ENCODE measurements at places on chromosomes 7 and 10. TPM values are rescaled to one million over a fixed set of nuclear protein-coding genes. Genes with fewer than 3 reads are reported as not detected.

GRCh38 chr7:155234158-155234492 lies 63.6 kb upstream of the INSIG1 start:
- no peaks in the 10 kb centered on the region for H3K4me1 ChIP-seq
- H3K36me3 ChIP-seq, result no peaks in the 10 kb centered on the region
- H3K27me3 ChIP-seq, result no peaks in the 10 kb centered on the region
- H3K4me3 ChIP-seq, result no peak overlapping the region
- H3K27ac ChIP-seq, result peak overlapping the region; percentile 64

- no peak for DNase-seq
- H3K27ac ChIP-seq, result no peak overlapping the region
- no peaks in the 10 kb centered on the region for H3K4me1 ChIP-seq
- peaks cover 10% of the 10 kb centered on the region for H3K36me3 ChIP-seq
- no peak overlapping the region for H3K4me3 ChIP-seq
These were observed 25.2 kb downstream of the FGFR2 start for GRCh38 chr10:121572859-121573537.

DNA sequence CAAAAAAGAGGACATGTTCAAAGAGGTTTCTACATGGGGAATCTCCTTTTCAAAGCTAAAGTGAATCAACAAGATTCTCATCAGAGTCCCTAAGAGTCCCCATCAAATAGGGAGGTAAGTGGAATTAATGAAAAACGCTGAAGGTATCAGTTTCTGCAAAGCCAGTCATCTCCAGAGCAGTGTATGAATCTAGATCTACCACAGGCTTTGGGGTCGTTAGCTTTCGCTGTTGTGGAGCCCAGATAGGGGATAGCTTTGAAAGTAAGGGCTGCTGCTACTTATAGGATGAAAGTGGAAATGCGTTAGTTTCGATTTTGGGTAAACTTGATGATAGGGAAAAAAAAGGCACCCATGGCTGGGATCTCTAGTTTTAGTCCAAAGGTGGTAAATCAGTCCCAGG lies 748.4 kb downstream of the LRMDA start:
- DNase-seq, result no peak
- no peaks in the 10 kb centered on the region for H3K36me3 ChIP-seq
- no peaks in the 10 kb centered on the region for H3K4me1 ChIP-seq
- no peaks in the 10 kb centered on the region for H3K27me3 ChIP-seq
- no peak overlapping the region for H3K27ac ChIP-seq

DNA sequence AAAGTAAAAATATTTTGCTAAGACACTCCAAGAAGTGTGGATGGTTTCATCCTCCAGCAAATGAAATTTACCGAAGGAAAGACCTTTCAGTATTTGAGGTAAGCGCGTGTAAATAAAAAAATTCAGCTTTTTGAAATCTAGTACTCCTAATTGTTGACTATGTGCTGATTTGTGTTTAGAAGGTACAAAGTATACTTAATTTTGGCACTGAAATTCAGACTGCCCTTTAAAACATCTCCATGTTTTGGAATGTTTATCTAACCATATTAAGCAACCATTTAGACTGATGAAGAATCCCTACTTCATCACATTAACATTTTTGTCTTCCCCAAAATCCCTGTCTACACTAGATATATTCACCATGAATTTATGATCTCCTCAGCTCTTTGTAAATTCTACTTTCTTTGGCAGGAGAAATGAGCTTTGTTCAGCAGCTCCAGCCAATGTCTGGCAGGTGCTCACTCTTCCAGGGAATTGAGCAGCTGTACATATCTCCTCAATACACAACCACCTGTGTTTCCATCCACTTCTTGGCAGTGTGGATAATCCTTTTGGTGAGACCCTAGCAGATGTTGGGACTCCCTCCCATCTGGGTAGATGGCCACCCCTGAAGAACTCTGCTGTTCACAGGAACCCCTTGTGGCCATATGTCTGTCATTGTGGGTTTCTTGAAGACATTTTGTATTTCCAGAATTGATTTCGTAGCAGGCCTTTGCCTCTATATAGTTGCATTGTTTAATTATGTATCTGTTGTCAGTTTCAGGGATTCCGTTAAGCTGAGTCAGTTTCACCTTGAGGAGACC lies 129.4 kb upstream of the SAMD8 start:
- no peak overlapping the region for H3K4me3 ChIP-seq
- DNase-seq, result no peak
- H3K27me3 ChIP-seq, result no peaks in the 10 kb centered on the region
- peaks cover 21% of the 10 kb centered on the region for H3K36me3 ChIP-seq
- no peak overlapping the region for H3K27ac ChIP-seq

GRCh38 chr7:116837586-116837985 lies 24.8 kb upstream of the CAPZA2 start:
- no peak overlapping the region for H3K27ac ChIP-seq
- no peaks in the 10 kb centered on the region for H3K36me3 ChIP-seq
- H3K4me1 ChIP-seq, result no peaks in the 10 kb centered on the region
- no peak for DNase-seq
- no peak overlapping the region for H3K4me3 ChIP-seq
- H3K27me3 ChIP-seq, result peaks cover 19% of the 10 kb centered on the region

- H3K36me3 ChIP-seq, result no peaks in the 10 kb centered on the region
- DNase-seq, result no peak
- no peaks in the 10 kb centered on the region for H3K27me3 ChIP-seq
- no peak overlapping the region for H3K27ac ChIP-seq
These were observed 59.0 kb upstream of the NFE2L3 start for GRCh38 chr7:26093023-26093422.

- no peaks in the 10 kb centered on the region for H3K36me3 ChIP-seq
- no peaks in the 10 kb centered on the region for H3K4me1 ChIP-seq
- no peak overlapping the region for H3K27ac ChIP-seq
These were observed 42.5 kb upstream of the KMT2E start for GRCh38 chr7:104971290-104972071.

DNA sequence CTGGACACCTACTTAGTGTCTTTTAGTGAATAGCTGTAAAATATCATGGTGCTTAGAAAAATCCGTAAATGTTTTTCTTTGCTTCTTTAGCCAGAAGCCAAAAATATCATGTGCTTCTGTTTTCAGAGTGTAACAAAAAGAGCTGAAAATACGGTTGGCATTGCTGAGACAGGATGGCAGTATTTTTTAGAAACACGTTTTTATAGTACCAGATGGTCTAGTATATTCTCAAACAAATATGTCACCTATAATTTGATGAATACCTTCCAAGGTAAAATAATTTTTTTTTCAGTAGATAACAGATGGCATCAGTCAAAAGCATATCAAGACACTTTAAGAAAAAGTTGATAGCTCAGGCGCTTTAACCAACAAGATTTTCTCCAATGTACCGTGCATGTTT lies 326.6 kb downstream of the PHF14 start:
- no peaks in the 10 kb centered on the region for H3K36me3 ChIP-seq
- H3K27ac ChIP-seq, result no peak overlapping the region
- H3K4me3 ChIP-seq, result no peak overlapping the region
- H3K27me3 ChIP-seq, result no peaks in the 10 kb centered on the region

DNA sequence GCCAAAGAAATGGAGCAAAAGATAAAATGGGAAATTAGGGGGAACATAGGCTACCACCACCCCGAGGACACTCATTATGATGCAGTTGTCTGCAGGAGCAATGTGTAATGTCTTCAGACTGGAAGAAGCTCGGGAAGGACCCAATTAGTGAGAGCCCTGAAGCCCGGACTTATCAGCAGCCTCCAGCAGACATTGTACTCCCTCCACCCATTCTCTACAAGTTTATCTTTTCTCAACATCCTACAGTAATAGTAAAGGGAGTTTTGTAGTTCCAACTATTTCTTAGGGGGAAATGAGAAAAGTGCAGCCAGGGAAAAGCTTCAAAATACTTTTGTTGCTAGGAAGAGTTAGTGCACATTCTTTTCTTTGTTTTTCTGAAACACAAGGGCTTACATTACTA lies 657.3 kb upstream of the COBL start:
- no peaks in the 10 kb centered on the region for H3K27me3 ChIP-seq
- H3K27ac ChIP-seq, result no peak overlapping the region
- H3K4me3 ChIP-seq, result no peak overlapping the region

- H3K4me1 ChIP-seq, result peaks cover 4% of the 10 kb centered on the region
- DNase-seq, result peak; percentile 49
- no peak overlapping the region for H3K27ac ChIP-seq
- H3K36me3 ChIP-seq, result no peaks in the 10 kb centered on the region
- no peaks in the 10 kb centered on the region for H3K27me3 ChIP-seq
These were observed 73.3 kb upstream of the NANOS1 start for GRCh38 chr10:118955951-118956801.

DNA sequence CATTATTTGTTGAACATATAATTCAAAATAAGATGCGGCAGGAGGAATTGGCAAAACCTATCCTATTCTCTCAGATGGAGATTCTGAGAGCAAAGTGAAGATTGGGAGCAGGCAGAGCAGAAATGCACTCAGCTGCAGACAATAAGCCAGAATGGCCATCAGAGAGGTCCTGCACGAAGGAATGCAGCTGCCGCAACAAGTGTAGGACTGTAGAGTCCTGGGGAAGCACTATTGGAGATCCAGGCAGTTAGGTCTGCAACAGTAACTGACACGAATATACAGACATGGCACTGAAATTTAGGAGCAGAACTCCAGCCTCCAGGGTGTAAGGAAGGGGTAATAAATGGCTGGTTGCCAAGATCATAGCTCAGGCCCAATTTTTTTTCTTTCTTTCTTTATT lies 10.4 kb upstream of the COL1A2 start:
- no peak for DNase-seq
- H3K4me1 ChIP-seq, result peaks cover 5% of the 10 kb centered on the region
- H3K4me3 ChIP-seq, result no peak overlapping the region
- H3K27me3 ChIP-seq, result no peaks in the 10 kb centered on the region

- H3K27me3 ChIP-seq, result no peaks in the 10 kb centered on the region
- peak; percentile 81 for DNase-seq
These were observed 952 bp downstream of the DIP2C start for GRCh38 chr10:688312-689120.

GRCh38 chr7:87920578-87920977 lies 13.5 kb upstream of the ADAM22 start:
- H3K4me3 ChIP-seq, result no peak overlapping the region
- no peaks in the 10 kb centered on the region for H3K27me3 ChIP-seq

GRCh38 chr10:110022716-110023504 lies 15.1 kb downstream of the ADD3 start:
- H3K4me3 ChIP-seq, result peak overlapping the region; percentile 6
- DNase-seq, result no peak
- no peaks in the 10 kb centered on the region for H3K27me3 ChIP-seq

GRCh38 chr10:75111365-75111906 lies at the start of gene SAMD8:
Gene SAMD8 (plus strand): TSS chr10:75111656. CDS start chr10:75150529, 38,873 bp downstream.
- H3K36me3 ChIP-seq, result no peaks in the 10 kb centered on the region
- H3K27me3 ChIP-seq, result no peaks in the 10 kb centered on the region
- H3K4me3 ChIP-seq, result peak within 1 kb of the TSS; percentile 96

GRCh38 chr7:100890653-100891567 lies 1.4 kb upstream of the UFSP1 start:
- H3K27me3 ChIP-seq, result peaks cover under 1% of the 10 kb centered on the region
- DNase-seq, result peak; percentile 79
- peaks cover 30% of the 10 kb centered on the region for H3K36me3 ChIP-seq
- peak overlapping the region; percentile 86 for H3K27ac ChIP-seq

Gene HTR7
- 0.70 TPM for total RNA-seq

Gene ARHGAP12
- 46.5 TPM for total RNA-seq

Gene TMUB1
- 48.4 TPM for total RNA-seq

Gene SPDYE6
- not detected for total RNA-seq

Gene LBX1
- not detected for total RNA-seq

Gene FBXO24
- 1.3 TPM for total RNA-seq

Gene SYT15
- 1.8 TPM for total RNA-seq

Gene EPC1
- 30.4 TPM for total RNA-seq
